Stimulated activated naive CD4-positive, alpha-beta T cell treated with Interleukin-2 at 50 U/mL for 16 hours (primary cell): ENCODE measurements at places on chromosomes 5 and 9.

DNA sequence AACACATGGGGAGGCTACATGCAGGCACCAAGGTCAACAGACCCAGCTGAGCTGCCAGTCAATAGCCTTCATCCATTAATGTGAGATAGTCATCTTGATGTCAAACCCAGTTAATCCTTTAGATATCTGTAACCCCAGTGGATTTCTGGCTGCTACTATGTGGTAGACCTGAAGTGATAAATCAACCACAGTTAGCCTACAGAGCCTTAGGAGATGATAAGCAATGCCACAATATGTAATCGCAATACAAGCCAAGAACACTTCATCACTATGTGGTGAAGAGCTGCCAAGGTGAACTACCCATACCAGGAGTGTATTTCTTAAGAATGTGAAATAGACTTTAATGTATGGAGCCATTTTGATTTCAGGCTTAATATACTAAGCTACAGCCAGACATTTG is 1175.5 kb downstream of the DTWD2 start:
- DNase-seq, result no peak

- DNase-seq, result no peak
Observed at GRCh38 chr5:170334626-170335025, 37.0 kb upstream of the LCP2 start.

DNA sequence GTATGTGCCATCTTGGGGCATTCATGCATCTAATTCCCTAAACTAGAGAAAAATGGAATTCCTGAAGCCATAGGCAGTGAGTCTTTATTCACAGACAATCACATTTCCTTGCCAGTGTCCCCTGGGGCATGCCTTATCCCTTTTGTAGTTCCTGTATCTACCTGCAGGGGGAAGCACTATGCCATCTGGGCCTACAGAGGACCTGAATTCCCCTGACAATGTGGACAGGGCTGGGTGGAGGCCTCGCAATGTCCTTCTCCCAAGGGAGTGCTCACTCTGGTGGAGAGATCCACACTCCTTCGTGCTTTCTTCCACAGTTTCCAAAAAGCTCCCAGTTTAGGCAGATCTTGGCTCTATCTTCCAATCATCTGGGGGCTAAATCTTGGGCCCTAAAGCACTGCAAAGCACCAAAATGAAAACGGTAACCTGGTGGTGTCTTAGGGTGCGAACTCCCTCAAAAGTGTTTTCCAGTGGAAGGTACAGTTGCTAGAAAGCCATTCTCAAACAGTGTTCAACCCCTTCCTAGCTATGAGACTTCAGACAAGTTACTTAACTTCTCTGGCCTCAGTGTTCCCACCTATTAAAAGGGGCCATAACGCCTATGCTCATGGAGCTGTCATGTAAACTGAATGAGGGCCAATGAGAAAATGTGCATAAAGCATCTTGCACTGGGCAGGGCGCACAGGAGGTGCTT is 17.5 kb downstream of the WHRN start:
- peak; percentile 32 for DNase-seq

DNA sequence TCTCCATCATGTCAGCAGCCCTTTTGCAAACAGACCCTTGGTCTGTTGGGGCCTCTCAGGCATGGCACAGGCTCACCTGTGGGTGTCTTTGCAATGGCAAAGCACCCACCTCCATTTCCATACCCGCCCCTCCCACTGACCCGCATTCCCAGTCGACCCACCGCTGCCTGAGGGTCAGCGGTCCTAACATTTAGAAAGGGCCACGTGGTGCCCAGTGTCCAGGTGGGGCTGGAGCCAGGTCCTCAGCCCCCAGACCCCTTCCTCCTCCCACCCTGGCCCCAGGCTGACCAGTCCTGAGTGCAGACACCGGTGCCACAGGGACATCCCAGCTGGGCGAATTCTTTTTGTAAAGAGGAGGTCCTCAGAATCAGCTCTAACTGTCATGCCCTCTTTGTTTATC is 43.3 kb upstream of the CEP72 start:
- DNase-seq, result no peak

- DNase-seq, result no peak
Observed at GRCh38 chr5:158751961-158752655, 347.6 kb downstream of the EBF1 start.
